ENCODE measurements at places on chromosomes 2 and 18.

DNA sequence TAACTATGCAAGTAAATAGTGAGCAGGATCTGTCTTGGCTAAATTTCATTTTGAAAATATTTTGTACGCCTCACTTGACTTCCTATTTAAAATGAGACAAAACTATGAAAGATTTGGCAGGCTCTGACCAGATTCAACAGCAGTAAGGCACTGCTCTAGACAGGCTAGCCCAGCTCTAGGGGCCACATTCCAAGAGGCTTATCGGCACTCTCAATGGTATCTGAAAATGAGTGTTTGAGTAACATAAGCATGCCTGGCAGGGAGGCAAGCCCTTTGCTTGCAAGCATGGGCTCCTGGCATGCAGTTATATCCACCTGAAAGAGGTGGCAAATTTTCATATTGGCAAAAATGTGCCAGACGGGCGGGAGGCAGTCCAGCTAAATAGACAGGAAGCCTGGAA lies 10.5 kb downstream of the CAPN13 start:
- no peak for DNase-seq

DNA sequence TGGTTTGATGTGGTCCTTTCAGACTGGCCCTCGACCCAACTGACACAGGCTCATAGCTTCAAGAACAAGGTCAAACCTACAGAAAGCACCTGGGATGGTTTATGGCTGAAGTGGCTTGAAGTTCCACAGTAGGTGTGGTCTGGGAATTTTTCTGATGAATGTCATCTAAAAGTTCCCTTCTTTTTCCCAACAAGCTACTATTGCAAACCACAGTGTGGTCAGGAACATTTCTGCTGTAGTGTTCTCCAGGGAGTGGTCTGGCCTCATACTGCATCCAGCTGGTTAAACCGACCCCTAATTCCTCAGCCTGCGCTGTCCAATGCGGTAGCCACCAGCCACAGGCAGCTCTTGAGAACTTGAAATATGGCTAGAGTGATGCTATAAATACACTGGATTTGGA lies 92.7 kb downstream of the FAM124B start:
- no peak for DNase-seq

DNA sequence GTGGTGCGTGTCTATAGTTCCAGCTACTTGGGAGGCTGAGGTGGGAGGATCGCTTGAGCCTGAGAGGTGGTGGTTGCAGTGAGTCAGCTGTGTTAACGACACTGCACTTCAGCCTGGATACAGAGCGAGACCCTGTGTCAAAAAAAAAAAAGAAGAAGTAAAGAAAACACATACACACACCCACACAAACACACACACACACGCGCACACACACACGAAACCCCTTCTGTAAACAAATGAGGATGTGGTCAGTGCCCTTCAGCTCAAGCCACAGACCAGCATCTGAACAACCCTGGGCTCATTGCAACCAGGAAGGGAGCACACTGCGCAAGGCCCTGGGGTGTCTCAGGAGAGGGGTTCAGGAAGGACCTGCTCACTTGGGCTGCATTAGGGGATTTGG lies 47.9 kb upstream of the KCNF1 start:
- DNase-seq, result no peak

DNA sequence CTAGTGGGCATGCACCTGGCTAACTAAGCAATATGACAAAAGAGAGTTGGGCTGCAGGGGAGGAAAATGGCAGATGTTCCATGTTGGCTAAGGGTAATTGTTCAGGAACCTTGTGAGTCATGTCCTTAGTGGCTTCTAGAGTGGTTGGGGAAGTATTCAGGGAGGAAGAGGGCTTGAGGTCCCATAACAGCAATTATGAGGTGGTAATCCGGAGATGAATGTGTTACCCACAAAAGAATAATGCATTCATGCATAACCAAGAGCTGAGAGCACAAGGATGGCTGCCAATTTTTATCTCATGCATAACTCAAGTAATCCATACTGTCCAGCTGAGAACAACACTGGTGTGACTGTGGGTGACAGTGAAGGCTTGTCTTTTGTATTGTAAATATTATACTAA lies 42.9 kb downstream of the TMEFF2 start:
- DNase-seq, result no peak

- DNase-seq, result no peak
Measured at GRCh38 chr2:65404988-65405697, 27.3 kb downstream of the SPRED2 start.

GRCh38 chr2:235144291-235144690 lies 192.5 kb downstream of the SH3BP4 start:
- DNase-seq, result no peak

- no peak for DNase-seq
Measured at GRCh38 chr2:222892321-222892720, 31.5 kb downstream of the ACSL3 start.
